ENCODE measurements at places on chromosomes 5 and 9.

DNA sequence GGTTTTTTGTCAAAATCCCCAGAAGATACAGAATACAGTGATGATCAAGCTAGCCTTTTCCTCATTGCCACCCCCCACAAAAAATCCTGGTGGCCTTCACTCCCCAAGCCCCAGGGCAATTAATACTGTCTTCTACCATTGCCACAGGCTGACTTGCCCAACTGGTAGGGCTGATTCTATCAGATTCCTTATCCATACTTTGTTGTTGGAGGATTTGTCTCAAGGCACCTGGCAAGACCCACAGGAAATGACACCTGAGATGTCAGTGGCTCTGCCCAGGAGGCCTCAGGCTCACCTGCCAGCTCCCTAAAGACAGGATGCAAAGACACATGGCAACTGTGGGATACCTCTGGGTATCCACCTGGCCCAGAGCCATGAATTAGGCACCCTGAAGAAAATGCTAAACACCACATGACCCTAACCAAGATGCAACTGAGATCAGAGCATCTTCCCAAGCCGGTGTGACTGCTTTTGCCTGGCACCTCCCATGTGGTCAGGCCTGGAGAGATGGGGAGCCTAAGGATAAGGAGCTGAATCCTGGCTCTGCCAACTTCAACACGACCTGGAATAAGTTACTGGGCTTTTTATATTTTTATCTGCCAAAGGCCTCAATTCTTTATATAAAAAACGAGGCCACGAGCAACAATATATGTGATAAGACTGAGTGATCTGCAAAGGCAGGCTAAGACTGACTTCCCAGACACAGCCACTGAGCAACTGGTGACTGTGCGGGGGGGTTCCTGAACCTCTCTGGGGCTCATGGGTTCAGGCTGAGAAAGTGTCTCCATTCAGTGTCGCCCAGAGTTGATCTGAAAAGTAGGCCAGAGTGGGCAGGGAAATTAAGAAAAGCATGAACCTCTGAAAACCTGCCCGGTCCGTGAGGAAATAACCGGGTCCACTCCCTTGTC lies 944 bp downstream of the ATOX1 start:
- DNase-seq: no peak

DNA sequence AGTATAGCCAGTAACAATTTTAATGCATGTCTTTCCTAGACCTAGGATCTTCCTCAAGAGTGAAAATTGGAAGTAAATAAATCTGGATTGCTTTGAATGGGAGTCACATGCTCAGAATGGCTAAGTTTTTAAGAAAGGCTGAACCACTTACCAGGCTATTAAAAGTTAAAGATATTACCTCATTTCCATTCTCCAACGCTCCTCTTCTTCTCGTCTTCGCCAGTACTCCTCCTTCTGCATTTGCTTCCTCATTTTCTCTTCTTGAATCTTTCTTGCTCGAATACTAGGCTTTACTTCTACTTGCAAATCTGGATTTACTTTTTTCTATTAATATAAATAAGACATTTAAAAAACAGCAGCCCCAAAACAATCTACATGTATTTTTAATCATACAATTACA lies 49.6 kb downstream of the ZFR start:
- DNase-seq: no peak

GRCh38 chr5:173969167-173970049 lies 19.6 kb upstream of the C5orf47 start:
- no peak for DNase-seq

GRCh38 chr9:92720209-92720765 lies 44.3 kb downstream of the BICD2 start:
- no peak for DNase-seq

GRCh38 chr5:33691856-33692255 lies 199.9 kb downstream of the ADAMTS12 start:
- no peak for DNase-seq

GRCh38 chr5:140795259-140795641 lies 598 bp downstream of the PCDHA2 start:
- no peak for DNase-seq

DNA sequence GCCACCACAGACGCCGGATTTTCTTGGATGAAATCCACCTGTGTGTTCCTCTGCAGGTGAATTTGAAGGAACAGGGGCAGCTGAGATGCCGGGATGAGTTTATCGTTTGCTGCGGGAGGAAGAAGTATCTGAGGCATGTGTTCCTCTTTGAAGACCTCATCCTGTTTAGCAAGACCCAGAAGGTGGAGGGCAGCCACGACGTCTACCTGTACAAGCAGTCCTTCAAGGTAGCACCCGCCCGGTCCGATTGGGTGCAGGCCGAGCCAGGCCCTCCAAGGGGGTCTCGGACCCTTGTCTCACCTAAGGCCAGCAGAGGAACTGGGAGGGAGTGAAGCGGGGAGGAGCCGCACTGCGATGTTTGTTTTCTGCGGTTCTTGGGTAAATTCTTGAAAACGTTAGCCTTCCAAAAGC lies 18.4 kb upstream of the LRRC14B start:
- DNase-seq: no peak

DNA sequence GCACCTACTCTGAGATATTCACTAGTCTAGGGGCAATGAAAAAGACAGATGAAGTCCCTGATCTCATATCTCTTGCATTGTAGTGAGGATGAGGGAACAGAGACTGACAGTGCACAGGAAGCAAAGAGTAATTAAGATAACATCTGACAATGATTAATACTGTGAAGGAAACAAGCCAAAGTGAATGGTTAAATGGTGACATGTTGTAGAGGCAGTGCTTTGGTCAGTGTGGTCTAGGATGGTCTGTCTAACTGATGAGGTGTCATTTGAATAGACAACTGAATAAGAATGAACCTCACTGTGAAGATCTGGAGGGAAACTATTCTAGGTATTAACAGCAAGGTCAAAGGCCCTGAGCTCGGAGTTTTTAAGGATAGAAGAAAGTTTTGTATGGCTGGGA lies 333.3 kb upstream of the GRIA1 start:
- no peak for DNase-seq

- no peak for DNase-seq
Measured at GRCh38 chr5:111810112-111810511, 53.1 kb upstream of the NREP start.

DNA sequence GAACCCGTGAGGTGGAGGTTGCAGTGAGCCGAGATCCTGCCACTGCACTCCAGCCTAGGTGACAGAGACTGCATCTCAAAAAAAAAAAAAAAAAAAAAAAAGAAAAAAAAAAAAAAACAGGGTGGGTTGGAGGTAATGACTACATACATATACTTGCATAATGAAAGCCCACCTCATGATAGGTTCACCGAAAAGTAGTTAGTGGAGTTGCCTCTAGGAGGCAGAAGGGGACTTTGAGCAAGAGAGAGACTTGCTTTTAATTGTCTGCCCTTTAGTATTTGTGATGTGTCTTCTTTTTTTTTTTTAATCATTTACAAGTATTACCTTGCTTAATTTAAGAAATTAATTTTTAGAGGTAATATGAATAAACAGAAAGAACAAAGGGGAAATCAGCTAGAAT lies 99.8 kb downstream of the PPARGC1B start:
- no peak for DNase-seq

- DNase-seq: no peak
Measured at GRCh38 chr9:27530915-27531755, 1.5 kb upstream of the MOB3B start.
